ENCODE measurements at places on chromosomes 1 and 21.

DNA sequence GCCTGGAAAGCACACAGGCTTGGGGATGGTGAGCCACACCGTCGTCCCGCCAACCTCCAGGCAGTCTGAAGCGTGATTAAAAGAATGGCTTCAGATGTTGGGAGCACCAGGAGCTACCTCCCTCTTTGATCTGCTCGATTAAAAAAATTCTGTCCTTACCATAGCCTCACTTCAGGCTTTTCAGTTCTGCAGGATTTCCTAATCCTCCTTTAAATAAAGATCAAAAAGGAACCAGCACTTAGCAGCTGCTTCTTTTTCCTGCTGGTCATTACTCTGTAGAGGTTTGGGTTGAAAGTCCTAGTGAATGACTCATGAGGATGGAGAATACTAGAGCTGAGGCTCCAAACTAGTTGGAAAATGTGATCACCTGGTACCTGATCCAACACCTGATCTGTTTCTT, 71.9 kb upstream of the C1orf174 start:
- DNase-seq: no peak

DNA sequence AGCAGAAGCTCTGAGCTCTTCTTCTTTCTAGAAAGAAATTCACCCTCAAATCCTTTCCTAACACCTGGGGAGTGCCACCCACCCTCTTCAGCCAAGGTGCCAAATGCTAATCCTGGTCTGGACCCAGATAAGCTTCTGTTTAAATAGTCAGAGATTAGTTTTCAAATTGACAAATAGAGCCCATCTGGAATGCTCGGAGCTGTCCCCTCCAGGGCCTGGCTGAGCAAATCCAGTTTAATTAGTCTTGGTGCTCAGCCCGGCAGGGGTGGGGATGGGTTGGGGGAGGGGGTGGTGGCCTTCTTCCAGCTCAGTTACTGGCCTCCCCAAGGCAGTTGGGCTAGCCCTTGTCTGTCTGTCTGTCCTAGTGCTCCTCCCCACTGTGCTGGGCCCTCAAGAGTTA, 269.5 kb downstream of the GRIK3 start:
- DNase-seq: peak; percentile 25

DNA sequence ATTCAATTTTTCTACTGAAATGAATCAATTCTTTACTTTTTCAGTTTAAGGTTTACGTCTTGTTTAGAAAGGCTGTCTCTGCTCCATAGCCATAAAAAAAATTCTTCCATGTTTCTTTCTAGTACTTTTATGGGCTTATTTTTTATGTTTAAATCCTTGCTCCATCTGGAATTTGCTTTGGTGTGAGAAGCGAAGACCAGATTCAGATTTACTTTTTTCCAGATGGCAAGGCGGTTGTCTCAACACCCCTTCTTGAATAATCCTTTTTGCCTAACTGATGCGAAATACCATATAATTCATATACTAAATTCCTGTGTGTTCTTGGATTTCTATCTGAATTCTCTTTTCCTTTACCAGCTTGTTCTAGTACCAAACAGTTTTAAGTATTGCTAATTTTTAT, 101.5 kb downstream of the C1orf94 start:
- no peak for DNase-seq

DNA sequence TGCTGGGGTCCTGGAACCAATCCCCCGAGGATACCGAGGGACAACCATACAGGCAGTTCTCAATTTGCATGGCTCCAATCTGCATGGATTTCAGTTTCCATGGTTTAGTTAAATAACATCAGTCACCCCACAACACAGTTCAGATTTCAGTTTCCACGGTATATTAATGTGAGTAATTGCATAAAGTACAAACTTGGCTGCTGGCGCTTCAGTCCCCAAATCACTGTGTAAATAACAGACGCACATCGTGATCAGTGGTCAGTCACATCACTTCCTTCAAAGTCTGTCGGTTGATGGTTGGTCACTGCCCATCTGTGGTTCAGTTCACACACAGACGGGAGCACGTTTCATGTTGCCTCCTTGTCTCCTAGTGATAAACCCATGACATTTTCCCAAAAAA, 66.4 kb upstream of the LPGAT1 start:
- no peak for DNase-seq
